ENCODE measurements at places on chromosomes 13 and 19.

DNA sequence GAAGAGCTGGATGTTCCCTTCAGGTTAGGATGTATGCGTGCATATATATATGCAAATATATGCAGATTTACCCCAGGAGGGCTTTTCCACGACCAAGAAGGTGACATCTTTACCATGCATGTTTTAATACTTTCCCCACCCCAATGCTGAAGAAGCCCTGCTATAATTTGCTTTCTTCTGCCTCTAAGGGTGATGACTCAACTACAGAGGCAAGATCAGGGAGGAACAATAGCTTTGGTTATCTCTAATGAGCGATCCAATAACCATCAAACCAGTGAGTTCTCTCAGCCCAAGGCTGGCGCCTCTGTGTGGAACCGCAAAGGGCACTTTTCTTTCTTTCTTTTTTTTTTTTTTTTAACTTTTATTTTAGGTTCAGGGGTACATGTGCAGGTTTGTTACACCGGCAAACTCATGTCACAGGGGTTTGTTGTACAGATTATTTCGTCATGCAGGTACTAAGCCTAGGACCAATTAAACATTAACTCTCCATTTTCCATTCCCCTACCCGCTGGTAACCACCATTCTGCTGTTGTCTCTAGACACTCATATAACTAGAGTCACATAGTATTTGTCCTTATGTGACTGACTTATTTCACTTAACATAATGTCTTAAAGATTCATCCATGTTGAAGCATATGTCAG, 25.7 kb upstream of the UBE2L5 start:
- DNase-seq: no peak

GRCh38 chr13:80740071-80740470, 399.1 kb upstream of the SPRY2 start:
- no peak for DNase-seq

- DNase-seq: no peak
Measured at GRCh38 chr19:14562660-14563589, 8.9 kb downstream of the NDUFB7 start.

GRCh38 chr13:54004026-54004699, 975.5 kb downstream of the OLFM4 start:
- DNase-seq: no peak

GRCh38 chr13:112073245-112074138, 6.5 kb downstream of the SOX1 start:
- no peak for DNase-seq

DNA sequence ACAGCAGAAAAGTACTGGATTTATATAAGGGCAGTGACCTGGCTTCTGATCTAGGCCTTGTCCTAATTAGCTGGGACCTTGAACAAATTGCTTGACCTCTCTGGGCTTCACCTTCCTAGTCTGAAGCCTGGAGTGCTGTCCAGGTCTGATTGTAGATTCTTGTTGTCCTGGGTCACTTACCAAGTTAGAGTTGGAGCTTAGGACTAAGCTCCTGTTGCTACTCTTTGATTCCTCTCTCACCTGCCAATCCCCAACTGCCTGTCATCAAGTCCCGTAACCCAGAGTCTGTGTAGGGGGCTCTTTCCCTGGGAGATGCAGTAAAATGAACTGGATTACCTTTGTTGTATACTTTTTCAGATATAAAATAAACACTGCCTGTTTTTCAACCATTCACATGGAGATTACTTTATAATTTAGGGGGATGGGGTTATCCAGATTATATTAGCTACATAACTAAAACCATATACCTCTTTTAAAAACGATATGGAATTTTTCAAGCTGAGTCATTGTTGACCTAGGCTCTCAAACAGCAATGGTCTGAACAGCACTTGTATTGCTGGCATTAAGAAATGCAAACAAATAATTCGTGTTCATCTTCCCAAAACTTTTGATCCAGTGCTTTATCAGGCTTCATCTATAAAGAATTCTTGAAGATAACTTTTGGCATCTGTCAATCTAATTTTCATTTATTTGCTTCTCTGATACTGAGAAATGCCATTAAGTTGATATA, 5.8 kb downstream of the ARHGAP35 start:
- no peak for DNase-seq

DNA sequence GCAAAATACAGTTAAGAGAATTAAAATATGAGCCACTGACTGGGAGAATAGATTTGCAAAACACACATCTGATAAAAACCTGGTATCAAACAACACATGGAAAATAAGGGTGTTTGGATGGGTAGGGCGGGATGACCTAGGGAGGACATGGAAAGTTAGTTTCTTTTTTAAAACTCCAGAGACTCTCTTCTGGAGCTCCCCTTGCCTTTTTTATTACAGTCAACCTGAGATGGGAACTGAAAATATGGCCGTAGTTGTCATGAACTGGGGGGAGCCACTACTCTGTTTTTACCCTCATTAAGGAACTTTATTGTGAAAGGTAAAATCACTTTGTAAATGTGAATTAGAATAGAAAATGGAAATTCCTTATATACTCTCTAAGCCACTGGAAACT, 113.0 kb downstream of the ATP11A start:
- no peak for DNase-seq

- DNase-seq: peak; percentile 26
Measured at GRCh38 chr13:111317042-111317550, 3.3 kb upstream of the TEX29 start.
